Midbrain (tissue), 1 donor: ENCODE measurements at places on chromosomes 2 and 18.
A peak's percentile ranks its signal among the peaks of the same experiment; 100 is the strongest.

DNA sequence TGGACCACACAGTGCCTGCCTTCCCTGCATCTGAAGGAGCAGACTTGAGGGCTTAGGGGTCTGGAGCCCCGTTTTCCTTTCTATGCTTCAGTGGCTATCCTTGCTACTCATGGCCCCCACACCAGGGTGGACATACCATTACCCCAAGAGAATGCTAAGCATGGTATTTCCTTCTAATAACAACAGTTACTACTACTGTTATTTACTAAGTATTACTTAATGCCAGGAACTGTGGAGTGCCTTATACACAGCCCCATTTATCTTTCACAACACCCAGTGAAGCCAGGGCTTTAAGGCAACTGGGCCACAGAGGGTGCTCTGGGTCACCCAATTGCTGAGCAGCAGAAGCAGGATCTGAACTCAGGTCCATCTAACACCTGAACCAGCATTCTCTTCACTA, 5.8 kb upstream of the PAX8 start:
- no peak for DNase-seq

DNA sequence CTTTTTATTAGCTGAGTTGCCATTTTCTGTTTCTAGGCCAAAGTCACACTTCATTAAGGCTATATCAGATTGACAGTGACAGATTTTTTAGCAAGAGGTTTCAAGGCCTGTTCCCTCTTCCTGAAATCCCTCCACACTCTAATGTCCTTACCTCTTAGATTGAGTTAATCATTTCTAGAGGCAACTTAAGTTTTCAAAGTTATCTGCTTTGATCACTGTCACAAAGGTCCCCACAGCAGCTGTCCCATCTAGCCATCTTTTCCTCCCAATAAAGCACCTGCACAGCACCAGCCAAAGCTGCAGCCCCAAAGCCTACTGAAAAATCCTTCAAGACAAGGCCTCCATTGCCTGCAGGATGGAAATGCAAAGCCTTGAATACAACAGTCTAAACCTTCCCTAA, 13.4 kb downstream of the AMMECR1L start:
- DNase-seq = no peak

GRCh38 chr2:236133410-236134012, 34.7 kb downstream of the GBX2 start:
- no peak for DNase-seq

- no peak for DNase-seq
These were observed 5.4 kb upstream of the IL1R1 start for GRCh38 chr2:102137138-102137537.

- no peak for DNase-seq
These were observed 59.6 kb upstream of the ZNF516 start for GRCh38 chr18:76554547-76555222.

- DNase-seq = no peak
These were observed 623.1 kb upstream of the HS6ST1 start for GRCh38 chr2:128941751-128942150.

GRCh38 chr2:201559067-201559710, 84.1 kb downstream of the TMEM237 start:
- DNase-seq = no peak

GRCh38 chr2:96808176-96808837, 7.8 kb upstream of the CNNM3 start:
- no peak for DNase-seq

- DNase-seq = no peak
These were observed 26.9 kb downstream of the INPP4A start for GRCh38 chr2:98471402-98472131.

GRCh38 chr2:29175338-29175737, 60.1 kb downstream of the CLIP4 start:
- no peak for DNase-seq

DNA sequence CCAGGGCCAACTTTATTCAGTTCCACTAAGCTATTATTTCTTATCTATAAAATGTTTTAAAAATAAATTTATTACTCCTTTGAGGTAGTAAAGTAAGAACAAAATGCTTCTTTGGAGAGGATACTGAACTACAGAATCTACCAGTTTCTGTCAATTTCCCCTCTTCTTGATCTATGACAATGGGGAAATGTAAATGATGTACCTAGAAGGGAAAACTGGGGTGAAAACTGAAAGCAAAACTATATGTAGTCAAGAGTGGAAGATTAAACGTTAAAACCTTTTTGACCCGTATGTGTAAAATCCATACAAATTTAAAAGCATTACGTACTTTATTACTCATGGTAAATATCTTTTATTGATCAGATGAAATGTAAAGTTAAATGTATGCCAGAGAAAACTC, 1287.8 kb upstream of the TMEFF2 start:
- no peak for DNase-seq

GRCh38 chr2:134336352-134336751, 82.5 kb downstream of the MGAT5 start:
- no peak for DNase-seq

- no peak for DNase-seq
These were observed 276.9 kb upstream of the SKOR2 start for GRCh38 chr18:47528343-47528742.

- DNase-seq = no peak
These were observed 48.2 kb upstream of the KDM3A start for GRCh38 chr2:86392873-86393518.

DNA sequence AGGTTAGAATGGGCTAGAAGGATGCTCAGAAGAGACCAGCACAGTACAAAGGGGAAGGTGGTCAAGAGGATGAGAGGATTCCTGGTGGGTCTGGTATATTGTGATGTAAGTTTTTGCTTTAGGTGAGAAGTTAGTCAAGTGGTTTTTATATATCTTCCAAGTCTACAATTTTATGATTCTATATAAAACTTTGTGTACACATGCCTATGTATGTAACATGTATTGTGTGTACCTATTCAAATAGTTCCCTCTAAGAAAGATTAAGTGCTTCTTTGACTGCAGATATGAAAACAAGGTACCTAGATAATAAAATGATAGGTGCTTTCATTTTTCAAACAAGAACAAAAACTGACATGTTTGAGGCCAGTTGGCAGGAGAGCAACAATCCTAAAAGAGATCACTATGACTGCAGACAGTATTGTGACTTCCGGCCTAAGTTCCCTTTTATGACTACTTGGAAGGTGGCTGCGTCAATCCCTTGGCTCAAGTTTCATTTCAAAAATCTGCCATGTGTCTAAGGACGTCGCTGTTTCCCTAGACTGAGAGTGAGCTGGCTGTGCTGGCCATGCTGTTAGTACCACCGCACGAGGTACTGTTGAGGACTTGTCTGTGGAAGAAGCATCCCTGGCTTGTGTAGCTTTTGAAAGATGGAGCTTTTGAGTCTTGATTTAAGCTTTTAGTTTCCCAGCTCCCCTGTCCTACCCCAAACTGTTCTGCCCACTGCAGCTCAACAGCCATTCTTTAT, 123.1 kb downstream of the PRPF40A start:
- peak; percentile 44 for DNase-seq

DNA sequence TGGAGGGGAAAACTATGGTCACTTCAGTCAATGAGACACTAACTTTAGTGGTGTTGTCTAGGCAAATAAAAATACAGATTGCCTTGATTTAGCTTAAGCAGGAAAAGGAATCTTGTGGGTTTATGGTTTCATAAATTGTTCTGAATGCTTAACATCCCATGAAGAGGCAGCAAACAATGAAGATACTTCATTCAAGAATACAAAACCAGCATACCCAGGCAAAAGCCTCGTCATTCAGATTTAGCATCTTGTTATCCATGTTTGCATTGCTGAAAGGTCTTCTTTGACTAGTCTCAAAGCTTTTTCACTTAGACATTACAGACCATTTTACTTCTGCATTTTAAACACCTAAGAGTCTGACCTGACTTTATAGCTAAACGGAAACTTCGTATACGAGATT, 272.7 kb upstream of the FSHR start:
- no peak for DNase-seq

- no peak for DNase-seq
These were observed 388.1 kb upstream of the SLC14A2 start for GRCh38 chr18:45227001-45227742.

GRCh38 chr2:96819128-96819875, 3.2 kb downstream of the CNNM3 start:
- no peak for DNase-seq

DNA sequence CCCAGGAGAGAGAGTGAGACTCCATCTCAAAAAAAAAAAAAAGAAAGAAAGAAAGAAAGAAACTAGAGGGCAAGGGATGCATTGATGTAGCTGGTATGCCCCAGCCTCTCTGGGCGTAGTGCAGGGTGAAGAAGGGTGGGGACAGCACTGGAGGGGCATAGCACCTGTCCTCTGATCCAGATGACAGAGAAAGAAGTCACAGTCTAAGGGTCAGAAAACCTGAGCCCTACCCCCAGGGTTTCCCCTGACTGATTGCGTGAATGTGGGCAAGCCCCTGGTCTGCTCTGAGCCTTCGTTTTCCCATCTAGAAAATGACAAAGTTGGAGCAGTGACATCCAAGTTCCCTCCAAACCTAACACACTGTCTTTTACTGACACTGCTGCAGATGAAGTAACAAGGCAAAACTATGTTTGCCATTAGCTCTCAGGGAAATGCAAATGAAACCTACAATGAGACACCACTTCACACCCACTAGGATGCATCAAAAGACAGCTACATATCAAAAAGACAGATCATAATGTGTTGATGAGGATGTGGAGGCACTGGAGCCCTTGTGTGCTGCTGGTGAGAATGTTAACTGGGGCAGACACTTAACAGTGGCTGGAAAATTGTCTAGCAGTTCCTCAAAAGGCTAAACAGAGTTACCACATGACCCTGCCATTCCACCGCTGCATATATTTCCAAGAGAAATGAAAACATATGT, 19.5 kb upstream of the YWHAQ start:
- no peak for DNase-seq

DNA sequence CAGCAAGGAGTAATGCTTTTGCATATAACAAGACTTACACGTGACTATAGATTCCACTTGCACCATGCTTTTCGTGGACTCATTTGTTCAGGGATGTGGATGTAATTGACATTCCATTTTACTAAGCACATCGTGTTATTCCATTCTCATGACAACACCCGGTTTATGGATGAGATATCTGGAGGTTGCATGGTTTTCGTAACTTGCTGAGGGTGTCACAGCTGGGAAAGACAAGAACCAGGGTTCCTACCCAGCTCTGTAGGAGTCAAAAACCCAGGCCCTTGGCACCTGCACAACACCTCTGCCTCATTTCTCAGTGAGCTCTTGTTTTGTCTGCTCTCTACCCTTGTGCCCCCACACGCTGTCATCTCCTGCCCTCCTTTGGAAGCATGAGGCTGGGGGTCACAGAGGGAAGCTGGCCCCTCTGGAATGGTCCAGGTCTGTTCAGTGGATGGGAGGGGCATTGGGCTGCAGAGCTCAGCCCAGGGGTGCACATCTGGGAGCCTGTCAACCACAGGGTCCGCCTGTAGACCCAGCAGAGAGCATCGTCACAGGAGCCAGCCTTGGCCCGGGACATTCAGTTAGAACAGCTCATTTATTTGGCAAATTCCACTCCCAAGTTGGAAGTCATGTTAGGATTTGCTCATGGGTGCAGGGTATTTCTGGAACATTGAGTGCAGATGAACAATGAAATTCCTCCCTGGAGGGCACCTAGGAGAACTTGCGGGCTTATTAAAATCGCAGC, 120.1 kb upstream of the TWIST2 start:
- DNase-seq = no peak

DNA sequence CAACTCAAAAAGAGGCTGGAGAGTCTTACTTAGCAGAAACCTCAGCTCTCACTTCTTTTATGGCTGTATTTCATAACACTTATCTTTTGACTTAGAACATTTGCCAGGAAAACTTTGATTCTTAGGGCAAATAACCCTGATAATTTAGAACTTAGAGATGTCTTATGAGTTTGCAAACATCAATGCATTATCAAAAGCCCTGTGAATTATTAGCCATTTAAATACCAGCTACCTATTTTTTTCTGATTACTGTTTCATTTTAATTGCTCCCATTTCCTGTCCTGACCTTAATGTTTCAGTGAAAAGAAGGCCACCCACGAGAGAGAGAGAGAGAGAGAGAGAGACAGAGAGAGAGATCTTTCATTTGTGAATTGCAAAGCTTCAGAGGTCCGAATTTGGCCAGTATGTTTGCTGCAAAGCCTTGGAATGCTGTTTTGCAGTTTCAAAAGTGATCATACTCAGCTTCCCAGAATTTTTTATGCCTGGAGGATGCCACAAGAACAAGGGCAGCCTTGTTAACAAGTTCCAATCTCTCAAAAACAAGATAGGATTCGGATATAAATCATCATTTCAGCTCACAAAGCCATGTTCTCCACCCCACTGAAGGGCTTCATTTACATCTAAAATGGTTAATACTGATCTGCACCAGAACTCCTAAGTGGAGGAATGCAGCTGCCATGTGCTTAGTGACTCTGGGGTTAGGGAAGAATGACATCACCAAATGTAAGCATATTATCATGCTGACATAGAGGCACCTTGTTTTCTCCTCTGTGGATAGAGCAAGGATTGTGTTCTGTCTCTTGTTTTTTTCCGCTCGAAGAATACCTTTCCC, 478.2 kb downstream of the ARHGAP15 start:
- no peak for DNase-seq

DNA sequence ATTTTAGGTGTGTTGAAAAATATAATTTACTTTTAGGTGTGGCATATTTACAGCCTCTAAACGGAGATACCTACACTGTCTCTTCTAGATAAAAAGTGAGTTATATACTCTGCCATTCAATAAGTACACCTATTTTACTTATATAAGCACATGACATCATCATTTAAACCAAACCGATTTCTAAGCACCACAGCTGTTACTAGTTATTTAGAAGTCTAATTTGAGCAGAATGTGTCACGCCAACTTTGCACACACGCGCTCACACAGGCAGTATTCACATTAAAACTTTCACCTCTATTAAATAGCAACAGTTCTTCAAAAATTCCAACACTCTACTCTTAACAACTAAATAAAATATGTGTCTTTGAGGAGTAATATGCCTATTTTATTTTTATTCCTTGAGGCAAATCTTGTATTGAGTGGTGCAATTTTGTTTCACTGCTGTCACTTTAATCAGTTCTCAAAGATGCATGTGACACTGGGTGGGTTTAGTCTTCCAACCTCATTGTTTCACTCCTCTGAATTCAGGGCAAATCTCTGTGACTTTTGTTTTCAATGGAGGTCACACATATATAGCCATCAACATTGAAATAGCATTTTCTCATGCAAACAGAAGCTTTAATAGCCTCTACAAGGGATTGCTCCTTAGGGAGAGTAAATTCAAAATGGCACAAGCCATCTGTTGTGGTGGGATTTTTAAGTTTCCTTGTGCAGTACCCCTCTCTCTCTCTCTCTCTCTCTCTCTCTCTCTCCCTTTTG, 721.0 kb downstream of the PLCL1 start:
- no peak for DNase-seq

DNA sequence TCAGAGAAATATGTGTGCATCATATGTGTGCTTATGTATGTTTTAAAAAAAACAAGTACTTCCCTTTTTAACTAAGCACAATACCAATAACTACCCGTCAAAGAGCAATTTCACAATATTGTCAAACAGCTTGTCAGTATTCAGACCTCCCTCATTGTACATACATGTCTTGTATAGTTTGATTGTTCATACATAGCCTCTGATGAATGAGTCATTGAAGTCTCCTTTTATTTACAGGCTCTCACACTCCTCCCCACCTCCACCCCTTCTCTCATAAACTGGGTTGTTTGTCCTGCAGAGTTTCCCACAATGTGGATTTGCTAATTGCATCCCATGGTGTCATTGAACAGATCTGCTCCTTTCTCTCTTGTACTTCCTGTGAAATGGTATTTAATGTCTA, 132.8 kb upstream of the L3MBTL4 start:
- DNase-seq = no peak

GRCh38 chr2:167398873-167399272, 510.6 kb downstream of the XIRP2 start:
- DNase-seq = no peak
